Activated CD4-positive, alpha-beta T cell treated with anti-CD3 and anti-CD28 coated beads, Interleukin-2, amount 10 ng/mL, durations not matched to agents 24 days and 14 days (primary cell): ENCODE measurements at places on chromosomes 1 and 21. TPM values are rescaled to one million over a fixed set of nuclear protein-coding genes. Genes with fewer than 3 reads are reported as not detected.

- DNase-seq = no peak
These were observed 41.1 kb upstream of the SRP9 start for GRCh38 chr1:225736437-225737098.

GRCh38 chr1:81335876-81336275 is 464.9 kb upstream of the ADGRL2 start:
- no peak for DNase-seq

The ARHGEF10L gene
- total RNA-seq = not detected in 2 replicates

DNA sequence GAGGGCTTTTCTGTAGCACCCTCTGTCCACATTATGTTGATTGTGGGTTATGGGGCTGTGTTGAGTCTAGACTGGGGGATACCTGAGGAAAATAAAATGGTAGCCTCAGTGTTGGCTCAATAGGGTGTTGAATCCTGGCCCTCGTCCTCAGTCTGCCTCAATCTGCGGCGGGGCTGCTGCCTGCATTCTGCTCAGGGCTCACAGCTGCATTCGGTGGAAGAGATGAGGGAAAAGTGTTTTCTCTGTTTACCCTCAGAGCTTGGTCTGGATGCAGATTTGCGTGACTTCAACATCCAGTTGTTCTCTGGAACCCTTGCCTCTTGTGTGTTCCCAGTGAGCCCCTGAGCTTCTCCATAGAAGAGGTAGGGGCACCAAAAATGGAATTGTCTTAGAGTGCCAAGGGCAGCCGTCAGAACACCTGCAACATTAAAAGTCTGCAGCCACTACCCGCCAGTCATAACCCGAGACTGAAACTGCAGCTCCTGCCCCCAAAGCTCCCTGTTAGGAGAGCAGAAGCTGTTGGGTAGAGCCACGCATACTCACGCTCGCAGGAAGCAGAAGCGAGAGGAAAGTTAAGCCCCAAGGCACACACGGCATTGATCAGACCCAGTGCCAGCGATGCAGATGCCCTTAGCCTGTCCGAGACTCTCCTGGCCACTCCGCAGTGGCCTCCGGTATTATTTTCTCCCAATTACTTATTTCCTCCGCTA is 215.3 kb upstream of the C1orf174 start:
- DNase-seq = no peak

DNA sequence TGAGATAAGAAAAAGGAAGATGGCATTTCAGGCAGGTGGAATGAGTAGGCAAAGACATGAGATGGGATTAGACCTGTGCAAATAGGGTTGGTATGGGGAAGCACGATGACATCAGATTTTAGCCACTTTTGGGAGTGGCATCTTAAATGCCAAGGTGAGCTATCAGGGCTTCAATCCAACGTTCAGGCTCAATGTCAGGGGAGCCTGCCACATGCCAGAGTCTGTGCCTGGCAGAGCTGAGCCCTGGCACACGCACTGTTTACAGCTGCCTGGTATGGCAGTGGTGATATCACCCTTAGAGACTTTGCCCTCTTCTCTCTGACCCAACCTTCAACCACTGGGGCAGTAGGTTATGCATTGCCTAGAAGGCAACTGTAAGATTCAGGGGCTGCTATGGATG is 1.1 kb upstream of the GUCA2B start:
- DNase-seq = no peak

The GPR137B gene
- 6.6 and 7.7 TPM in 2 replicates for total RNA-seq

GRCh38 chr1:188397521-188397920 is 1568.8 kb downstream of the PLA2G4A start:
- no peak for DNase-seq

GRCh38 chr1:244319283-244320132 is 132.2 kb downstream of the ADSS2 start:
- DNase-seq = peak; percentile 85

The CD53 gene
- 185 and 190 TPM in 2 replicates for total RNA-seq

The COL6A2 gene
- total RNA-seq = 2.0 and 2.3 TPM in 2 replicates

The RSPH1 gene
- total RNA-seq = not detected in 2 replicates

DNA sequence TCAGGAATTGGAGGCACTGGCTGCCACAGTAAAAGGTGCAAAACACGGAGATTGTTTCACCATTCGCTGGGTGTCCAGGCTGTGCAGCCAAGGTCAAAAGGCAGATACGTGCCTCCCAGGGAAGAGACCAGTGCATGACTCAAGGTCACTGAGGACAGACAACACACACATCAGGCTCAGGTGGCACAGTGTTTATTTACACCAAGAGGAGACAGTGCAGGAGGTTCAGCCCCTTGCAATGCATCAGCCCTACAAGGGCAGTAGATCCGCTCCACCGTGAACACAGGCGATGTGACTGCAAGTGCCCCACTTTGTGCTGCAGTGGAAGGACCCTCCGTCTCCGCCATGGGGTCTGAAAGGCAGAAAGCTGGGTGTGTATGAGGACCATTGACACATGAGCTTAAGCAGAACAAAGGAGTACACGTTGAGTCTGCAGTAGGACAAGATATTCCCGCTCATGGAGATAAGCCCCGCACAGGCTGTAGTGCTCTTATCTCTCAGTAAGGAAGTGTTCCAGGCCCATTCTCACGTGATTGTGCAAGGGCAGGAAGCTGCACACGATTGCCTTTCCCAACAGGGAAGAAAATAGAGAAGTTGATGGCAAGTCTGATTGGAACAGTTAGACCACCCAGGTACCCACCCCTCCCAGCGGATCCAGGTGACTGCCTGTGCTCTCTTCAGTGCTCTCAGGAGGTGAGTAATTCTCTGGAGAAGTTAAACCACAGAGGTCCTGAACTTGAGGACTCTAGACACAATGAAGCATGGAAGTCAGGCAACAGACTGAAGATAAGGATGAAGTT is 37.5 kb upstream of the QSOX1 start:
- DNase-seq = no peak

- DNase-seq = no peak
These were observed 24.7 kb downstream of the ZYG11A start for GRCh38 chr1:52867087-52867863.

The ZNF683 gene
- not detected in 2 replicates for total RNA-seq

The NTRK1 gene
- total RNA-seq = 54.3 and 61.2 TPM in 2 replicates

The FAM177B gene
- total RNA-seq = 0.47 TPM in 1 of 2 replicates, not detected in the other

The RBM34 gene
- 123 and 135 TPM in 2 replicates for total RNA-seq

- DNase-seq = no peak
These were observed 68.7 kb upstream of the ATF3 start for GRCh38 chr1:212539737-212540430.

GRCh38 chr1:37265156-37265555 is 209.2 kb upstream of the ZC3H12A start:
- no peak for DNase-seq

GRCh38 chr1:116853680-116854402 is 55.9 kb upstream of the PTGFRN start:
- DNase-seq = no peak

DNA sequence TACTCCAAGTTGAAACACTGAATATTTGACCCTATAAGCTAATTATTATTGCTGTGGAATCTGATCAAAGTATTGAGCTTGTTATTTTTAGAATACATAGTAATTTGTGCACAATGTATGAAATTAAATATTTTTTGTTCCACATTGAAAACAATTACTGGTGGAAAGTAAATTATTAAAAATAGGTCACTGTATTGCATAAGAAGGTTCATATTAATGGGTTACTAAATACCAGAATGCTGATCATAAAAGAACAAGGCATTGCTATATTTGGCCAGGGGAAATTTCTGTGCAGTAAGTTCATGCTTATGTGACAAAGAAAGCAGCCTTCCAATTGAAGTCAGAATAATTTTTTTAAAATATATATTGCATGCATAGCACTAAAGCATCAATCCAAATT is 159.4 kb downstream of the TPR start:
- no peak for DNase-seq

The ATP6V1G3 gene
- not detected in 2 replicates for total RNA-seq

- DNase-seq = no peak
These were observed 218.2 kb upstream of the ADGRL2 start for GRCh38 chr1:81582467-81582986.

DNA sequence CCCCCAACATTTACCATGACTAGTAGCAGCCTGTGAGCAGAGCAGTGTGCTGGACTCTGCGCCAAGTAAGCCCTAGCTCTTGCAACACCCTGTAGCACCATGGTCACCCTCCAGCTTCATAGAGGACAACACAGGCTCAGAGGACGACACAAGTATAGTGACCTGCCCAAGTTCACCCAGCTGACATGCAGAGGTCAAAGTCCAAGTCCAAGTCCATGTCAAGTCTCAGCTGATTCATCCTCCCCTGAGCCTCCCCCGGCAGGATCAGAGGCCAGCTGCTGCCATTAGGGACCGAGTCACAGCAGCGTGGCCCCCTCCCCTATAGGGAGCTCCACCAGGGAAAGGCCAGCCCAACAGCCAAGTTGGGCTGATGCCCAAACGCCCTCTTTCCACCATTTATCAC is 15.9 kb downstream of the SDC3 start:
- no peak for DNase-seq

DNA sequence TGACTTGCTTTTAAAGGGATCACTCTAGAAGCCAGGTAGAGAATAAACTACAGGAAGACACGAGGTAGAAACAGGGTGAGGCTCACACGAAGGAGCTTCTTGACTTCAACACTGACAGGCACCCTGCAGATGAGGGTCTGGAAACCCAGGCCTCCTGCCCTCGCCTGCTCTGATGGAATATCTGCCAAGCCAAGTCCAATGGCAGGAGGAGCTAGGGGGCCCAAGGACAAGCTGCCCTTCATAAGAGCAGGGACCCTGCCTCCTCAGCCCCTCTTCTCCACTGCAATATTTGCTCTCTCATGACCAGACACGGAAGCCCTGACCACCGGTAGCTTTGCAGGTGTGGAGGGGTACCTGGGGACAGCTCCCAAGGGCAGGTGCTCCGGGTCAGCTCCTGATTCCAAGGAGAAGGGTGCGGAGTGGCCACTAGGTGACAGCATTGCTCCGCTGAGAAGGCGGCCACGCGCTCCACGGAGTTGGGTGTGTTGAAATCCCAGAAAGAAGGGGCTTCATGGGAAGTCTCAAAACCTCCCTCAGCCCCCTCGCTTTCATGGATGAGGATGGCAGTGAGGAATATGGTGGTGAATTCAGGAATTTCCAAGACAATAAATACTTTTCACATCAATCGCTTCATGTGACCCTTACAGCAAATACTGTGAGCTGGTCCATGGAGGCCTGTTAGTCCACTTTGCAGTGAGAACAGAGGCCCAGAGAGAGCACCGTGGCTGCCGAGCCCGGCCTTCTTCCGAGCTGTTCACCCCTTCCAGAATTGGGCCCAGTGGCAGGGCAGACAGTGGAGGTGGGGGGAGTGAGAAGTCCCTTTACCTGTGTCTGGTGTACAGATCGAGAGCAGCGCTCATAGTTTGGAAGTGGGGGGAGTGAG is 33.2 kb upstream of the PAX7 start:
- DNase-seq = peak; percentile 85

GRCh38 chr1:26743426-26744059 is 44.2 kb upstream of the PIGV start:
- no peak for DNase-seq

DNA sequence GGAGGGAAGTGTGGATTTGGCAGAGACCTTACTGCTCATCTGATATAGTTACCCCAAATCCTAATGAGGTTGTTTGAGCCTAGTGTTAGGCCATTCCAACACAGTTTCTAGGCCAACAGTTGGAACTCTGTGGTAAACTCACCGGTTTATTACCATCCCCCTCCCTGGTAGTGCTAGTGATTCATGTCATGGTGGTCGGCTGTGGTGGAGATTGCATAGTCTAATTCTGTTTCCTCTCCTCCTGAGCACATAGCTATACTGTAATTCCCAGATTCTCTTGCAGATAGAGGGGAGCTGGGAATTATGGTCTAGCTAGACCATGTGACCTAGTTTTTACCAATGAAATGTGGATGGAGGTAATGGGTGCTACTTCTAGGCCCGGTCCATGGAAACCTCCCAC is 123.7 kb upstream of the KIF26B start:
- no peak for DNase-seq

DNA sequence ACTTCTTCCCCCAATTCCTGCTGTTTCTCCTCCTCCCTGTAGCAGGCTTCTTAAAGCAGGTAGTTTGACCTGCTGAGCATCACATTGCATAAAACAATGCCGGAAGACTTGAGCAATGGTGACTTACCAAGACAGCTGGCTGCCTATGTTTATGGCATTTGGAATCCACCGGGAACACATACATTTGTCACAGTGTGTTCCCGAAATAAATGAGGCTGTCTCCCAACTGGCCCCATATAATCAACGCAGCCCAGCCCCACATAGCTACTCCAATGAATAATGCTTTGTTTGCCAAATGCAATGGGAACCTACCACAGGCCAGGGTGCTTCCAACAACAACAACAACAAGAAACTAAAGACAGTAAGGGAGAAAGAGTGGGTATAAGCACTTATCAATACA is 186.1 kb upstream of the MAP1LC3C start:
- no peak for DNase-seq

DNA sequence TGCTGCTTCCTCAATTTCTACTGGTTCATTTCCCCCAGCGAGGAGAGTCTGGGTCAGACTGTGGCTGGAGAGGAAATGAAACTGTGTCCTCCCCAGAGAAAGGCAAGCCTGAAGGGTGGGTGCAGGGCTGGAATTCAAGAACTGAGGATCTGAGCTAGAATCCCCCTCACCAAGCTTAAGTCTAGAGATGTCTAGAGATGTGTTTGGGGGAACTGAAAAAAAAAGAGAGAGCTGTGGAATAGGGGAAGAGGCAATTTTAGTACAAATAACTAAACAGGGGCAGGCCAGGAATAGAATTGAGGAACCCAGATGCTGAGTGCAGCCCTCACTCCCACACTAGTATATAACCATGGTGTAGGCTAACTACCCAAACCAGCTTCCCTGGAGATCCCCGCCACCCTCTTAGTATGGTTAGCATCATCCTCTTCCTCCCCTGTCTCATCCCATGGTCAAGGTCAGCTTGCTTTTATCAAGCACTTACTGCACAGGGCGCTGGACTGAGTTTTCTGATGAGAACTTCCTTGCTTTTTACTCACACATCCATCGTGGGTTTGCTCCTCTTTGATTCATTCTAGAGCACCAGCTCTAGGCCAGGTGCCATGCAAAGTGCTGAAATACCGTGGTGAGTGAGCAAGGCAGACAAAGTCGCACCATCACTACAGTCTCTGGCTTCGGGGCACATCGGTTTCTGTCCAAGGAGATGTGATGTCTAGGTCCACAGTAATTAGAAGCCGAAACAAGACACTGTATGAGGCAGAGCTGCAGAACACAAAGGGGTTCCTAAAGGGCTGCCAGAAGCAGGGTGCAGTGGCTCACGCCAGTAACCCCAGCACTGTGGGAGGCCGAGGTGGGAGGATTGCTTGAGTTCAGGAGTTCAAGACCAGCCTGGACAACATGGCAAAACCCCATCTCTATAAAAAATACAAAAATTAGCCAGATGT is 112.9 kb upstream of the IPO9 start:
- no peak for DNase-seq
